ENCODE measurements at places on chromosomes 16 and 17.
A peak's percentile ranks its signal among the peaks of the same experiment; 100 is the strongest.

DNA sequence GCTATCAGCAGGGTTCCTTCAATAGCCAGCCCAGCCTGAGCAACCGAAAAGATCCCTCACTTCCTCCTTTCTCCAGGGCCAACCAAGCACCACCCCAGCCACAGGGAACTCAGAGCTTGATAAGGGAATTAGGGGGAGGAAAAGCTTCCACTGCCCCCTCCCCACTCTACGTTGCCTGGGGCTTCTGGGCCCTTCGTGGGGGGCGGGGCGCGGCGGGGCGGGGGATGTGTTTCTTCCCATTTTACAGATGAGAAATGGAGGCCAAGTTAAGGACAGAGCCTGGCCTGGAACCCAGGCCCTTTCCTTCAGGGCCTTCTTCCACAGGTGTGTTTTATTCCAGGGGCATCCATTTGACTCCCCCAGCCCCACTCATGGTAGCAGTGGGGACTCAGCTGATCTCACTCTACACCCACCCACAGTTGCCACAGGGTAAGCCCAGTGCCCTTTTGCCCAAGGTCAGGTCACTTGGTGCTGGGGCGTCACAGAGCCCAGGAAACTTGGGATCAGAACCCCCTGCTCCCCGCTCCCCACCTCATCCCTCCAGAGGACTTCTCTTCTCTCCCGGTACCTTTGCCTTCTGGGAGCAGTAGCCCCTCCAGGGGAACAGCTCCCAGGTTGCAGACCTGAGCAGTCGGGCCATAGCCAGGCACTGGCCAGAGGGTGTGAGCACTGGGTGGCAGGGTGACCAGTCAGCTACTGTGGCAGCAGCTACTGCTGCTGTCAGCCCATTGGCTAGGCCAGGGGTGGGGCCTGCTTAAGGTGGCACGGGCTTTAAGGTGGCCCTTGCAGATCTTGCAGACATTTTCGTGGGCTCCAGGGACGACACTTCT is at the start of gene LDHD:
TSS of gene LDHD (minus strand) at position 700 of the 830 bp plus-strand sequence. CDS start at position 640, 60 bp downstream.
- DNase-seq, result peak; percentile 67

DNA sequence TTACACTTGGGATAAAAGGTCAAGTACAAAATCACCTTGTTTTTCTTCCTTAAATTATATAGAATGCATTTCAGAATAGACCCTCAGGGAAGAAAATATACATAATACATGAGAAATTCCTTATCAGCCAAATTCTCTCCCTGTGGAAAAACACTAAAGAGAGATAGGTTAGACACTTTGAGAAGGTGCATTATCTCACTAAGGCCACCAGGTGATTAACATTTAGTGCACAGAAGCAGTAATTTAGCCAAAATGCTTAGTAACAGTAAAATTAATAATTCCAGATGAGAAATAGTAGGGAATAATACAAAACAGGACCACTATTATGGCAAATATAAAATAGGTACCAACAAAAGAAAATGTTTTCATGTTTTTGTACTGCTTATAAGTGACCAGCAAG is 185.3 kb upstream of the C17orf78 start:
- DNase-seq, result no peak

DNA sequence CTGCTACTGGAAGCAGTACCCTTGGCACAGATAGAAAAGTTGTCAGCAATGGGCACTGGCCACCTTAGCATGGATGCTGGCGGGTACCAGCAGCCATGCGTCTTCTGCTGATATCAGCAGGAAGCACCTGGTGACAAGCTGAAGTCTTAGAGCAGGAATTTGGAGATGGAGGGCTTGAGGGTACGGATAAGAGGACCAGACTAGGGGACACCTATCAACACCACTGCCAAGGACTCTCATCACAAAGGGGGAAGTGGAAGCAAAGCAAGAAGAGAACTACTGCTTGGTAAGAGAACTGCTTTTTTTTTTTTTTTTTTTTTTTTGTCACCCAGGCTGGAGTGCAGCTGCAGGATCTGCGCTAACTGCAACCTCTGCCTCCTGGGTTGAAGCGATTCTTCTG is 35.4 kb upstream of the LYRM9 start:
- no peak for DNase-seq

DNA sequence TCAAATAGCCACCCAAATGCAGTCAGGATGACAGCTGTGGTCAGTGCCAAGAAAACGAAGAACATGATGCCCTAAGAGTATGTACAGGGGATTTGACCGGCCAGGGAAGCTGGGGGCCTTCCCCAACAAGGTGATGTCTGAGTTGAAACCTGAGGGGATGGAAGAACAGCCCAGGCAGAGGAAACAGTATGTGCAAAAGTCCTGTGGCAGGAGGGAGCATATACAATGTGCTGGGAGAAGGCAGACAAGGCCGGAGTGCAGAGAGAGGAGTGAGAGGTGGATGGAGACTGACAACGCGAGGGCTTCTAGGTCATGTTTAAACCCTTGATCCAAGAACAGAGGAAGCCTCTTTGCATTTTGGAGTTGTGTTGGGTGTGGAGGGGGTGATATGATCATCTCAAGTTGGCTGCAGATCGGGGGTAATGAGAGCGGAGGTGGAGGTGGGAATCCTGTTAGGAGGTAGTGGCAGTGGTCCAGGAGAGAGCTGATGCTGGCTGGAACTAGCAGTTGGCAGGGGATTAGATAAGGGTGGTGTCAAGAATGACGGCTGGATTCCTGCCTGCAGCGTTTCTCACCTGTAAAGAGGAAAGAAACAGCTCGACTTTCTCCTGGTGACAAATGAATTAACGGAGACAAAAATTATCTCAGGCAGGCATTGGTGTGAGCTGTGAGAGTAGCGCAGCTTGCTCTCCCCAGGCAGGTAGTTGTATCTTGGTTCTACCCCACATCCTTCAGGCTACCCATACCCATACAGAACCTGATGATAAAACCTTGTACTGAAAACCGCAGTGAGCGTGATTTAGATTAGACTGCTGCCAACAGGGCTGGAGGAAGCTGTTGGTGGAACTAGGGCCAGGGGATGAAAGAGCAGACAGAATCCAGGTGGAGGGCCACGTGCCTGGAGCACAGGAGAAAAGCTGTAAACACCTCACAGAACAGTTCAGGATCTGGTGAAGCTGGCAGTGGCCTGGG is 37.2 kb upstream of the NGFR start:
- DNase-seq, result no peak

GRCh38 chr16:181565-182021 is 1.3 kb downstream of the HBQ1 start:
- DNase-seq, result peak; percentile 17

GRCh38 chr17:51189628-51190027 is 23.4 kb downstream of the NME2 start:
- DNase-seq, result no peak

DNA sequence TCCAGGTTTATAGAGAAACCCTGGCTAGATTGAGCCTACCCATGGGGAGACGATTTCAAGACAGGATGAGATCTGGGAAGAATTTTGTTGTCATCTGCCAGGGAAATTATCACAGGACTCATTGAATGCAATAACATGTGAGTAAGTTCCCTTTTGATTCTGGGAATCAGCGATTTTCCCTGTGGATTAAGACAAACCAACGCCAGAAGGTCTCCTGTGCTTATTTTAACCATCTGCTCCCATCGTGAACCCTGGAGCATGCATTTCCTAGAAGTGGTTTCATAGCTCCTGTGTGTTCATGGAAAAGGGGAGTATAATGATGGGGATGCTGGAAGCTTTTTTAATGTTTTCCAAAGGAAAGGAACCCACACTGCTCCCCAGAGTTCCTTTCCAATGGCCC is 21.0 kb upstream of the ARHGAP44 start:
- DNase-seq, result no peak

GRCh38 chr16:75589306-75589705 is 23.1 kb downstream of the GABARAPL2 start:
- no peak for DNase-seq

GRCh38 chr17:62599964-62600657 is 27.4 kb upstream of the MRC2 start:
- no peak for DNase-seq

GRCh38 chr17:73118951-73119391 is 26.5 kb upstream of the SLC39A11 start:
- no peak for DNase-seq

DNA sequence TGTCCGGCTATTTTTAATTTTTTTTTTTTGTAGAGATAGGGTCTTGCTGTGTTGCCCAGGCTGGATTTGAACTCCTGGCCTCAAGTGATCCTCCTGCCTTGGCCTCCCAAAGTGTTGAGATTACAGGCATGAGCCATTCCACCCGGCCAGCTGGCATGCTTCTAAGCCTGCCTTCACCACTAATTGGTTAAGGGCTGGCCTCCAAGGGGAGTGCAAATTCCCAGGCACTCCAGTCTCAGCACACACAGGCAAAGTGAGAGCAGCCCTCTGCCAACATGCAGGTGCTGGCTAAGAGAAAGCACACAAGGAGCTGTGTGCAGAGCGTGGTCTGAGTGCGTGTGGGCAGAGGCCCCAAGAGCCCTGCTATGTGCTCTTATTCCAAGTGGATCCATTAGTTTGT is 149.8 kb upstream of the HS3ST2 start:
- DNase-seq, result no peak

GRCh38 chr16:67999985-68000384 is 701 bp upstream of the DPEP2 start:
- DNase-seq, result no peak

GRCh38 chr17:58351831-58352595 is at the start of gene SUPT4H1:
TSS of gene SUPT4H1 (minus strand) at chr17:58352201. CDS start at chr17:58352135, 66 bp downstream.
- DNase-seq, result peak; percentile 96

GRCh38 chr16:86252596-86252995 is 257.7 kb upstream of the FOXF1 start:
- DNase-seq, result peak; percentile 9

GRCh38 chr17:40417609-40418427 is at the start of gene TOP2A:
TSS of gene TOP2A (minus strand) at chr17:40417896. CDS start at chr17:40417791, 105 bp downstream.
- peak; percentile 99 for DNase-seq

DNA sequence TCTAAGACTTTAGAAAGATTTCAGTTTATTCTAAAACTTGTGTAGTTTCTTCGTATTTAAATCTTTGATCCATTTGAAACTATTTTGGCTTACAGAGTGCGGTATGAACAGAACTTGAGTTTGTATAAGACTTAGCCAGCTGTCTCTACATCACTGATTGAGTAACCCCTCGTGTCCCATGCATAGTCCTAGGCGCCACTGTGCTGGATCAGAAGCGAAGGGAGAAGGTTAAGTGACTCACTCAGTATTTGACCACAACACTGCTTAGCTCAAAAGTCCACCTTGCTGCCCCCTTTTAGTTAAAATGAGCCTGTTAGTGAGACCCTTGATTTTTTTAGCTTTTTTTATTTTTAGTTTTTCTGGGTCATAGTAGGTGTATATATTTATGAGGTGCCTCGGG is 28.4 kb downstream of the CD300LB start:
- DNase-seq, result no peak

GRCh38 chr16:55842369-55843104 is 9.6 kb upstream of the CES1 start:
- peak; percentile 45 for DNase-seq

- DNase-seq, result peak; percentile 72
Measured at GRCh38 chr17:40316571-40317344, 7.8 kb downstream of the RARA start.
